DND-41 (cell line): ENCODE measurements at places on chromosomes 4 and X.
A peak's percentile ranks its signal among the peaks of the same experiment; 100 is the strongest.

DNA sequence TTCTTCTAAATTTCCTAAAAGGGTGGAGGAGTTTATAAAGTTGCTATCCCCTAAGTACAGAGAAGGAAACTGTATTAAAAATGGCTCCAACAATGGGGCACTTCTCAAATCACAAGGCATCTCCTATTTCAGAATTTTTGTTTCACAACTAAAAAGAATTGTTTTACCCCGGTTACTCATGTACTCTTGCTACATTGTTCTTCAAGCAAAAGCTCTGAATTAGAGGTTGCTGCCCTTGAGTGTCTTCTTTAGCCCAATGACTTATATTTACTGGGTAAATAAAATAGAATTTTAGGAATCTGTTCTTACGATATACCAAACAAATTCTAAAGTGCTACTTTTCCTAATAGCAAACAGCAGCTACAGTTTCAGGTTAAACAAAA, 67.5 kb downstream of the PPEF2 start:
- no peak overlapping the region for H3K4me3 ChIP-seq
- DNase-seq: no peak

GRCh38 chr4:189177130-189177529, 763.5 kb upstream of the FRG1 start:
- no peaks in the 10 kb centered on the region for H3K4me1 ChIP-seq
- no peak overlapping the region for H3K4me3 ChIP-seq
- DNase-seq: peak; percentile 21
- H3K27me3 ChIP-seq: no peaks in the 10 kb centered on the region

- H3K36me3 ChIP-seq: no peaks in the 10 kb centered on the region
- peaks cover 13% of the 10 kb centered on the region for H3K27me3 ChIP-seq
- no peak overlapping the region for H3K4me3 ChIP-seq
- no peak for DNase-seq
- H3K27ac ChIP-seq: no peak overlapping the region
- H3K4me1 ChIP-seq: no peaks in the 10 kb centered on the region
Measured at GRCh38 chr4:122041312-122041711, 89.5 kb upstream of the TRPC3 start.

- peaks cover 4% of the 10 kb centered on the region for H3K27me3 ChIP-seq
- DNase-seq: no peak
- no peaks in the 10 kb centered on the region for H3K4me1 ChIP-seq
- no peaks in the 10 kb centered on the region for H3K36me3 ChIP-seq
Measured at GRCh38 chr4:3670521-3671519, 95.4 kb upstream of the ADRA2C start.

GRCh38 chr4:151921386-151921785, 160.6 kb upstream of the GATB start:
- no peak overlapping the region for H3K4me3 ChIP-seq
- no peaks in the 10 kb centered on the region for H3K27me3 ChIP-seq
- no peaks in the 10 kb centered on the region for H3K36me3 ChIP-seq
- no peak overlapping the region for H3K27ac ChIP-seq

DNA sequence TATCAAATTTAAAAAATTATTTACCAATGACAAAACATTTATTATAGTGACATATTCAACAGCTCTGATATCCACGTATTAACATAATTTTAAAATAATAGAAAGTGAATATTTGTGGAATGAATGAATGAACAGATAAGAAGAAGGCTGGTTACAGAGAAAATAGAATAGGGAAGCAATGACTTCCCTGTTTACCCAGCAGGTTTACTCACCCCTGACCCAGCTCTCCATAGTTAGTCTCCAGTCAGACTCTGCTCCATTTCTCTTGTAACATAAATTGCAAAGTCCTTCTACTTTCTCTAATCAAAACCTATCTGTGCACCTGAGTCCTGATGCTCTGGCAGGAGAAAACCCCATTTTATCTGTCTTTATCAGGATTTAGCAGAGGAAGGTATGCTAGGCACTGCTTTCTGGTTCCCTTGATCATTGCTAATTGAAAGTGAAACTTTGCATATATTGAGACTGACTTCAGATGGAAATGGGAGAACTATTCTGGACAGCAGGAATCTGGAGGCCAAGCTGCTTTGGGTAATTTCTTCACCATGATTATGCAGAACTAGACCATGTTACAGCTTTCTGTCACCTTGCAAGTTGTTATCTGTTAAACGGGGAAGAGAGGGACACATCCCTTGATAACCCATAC, 363.0 kb downstream of the FAT4 start:
- no peak overlapping the region for H3K27ac ChIP-seq
- no peak overlapping the region for H3K4me3 ChIP-seq
- no peaks in the 10 kb centered on the region for H3K4me1 ChIP-seq
- H3K36me3 ChIP-seq: no peaks in the 10 kb centered on the region
- DNase-seq: no peak

- H3K27me3 ChIP-seq: no peaks in the 10 kb centered on the region
- peak; percentile 7 for DNase-seq
- no peak within 1 kb of the TSS; the same call in 1 of the 2 replicates for H3K4me3 ChIP-seq
- no peak within 1 kb of the TSS for H3K27ac ChIP-seq
- H3K36me3 ChIP-seq: no peaks in the 10 kb centered on the region
Measured at GRCh38 chrX:15269618-15270521, at the start of gene ASB9. TSS of gene ASB9 (minus strand) at chrX:15270083. CDS start at chrX:15269874, 209 bp downstream.

GRCh38 chrX:106278951-106279350, 110.8 kb downstream of the PWWP3B start:
- H3K4me1 ChIP-seq: no peaks in the 10 kb centered on the region
- no peaks in the 10 kb centered on the region for H3K36me3 ChIP-seq
- H3K4me3 ChIP-seq: no peak overlapping the region
- H3K27ac ChIP-seq: no peak overlapping the region
- no peak for DNase-seq

DNA sequence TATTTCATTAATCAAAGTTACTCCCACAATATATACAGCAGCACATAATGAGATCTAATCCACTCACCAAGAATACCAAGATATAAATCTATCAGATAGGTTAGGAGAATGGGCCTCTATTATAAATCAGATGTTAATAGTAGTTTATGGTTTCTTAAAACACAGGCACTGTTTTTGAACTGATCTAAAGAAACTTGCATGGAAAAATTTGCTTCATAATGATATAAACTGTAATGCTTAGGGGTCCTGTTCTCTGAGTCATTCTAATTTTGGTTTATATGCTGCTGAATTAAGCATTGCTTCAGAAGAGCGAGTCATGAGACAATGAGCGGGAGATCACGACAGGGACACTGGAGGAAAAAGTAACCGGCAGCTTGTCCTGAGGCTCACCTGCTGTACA, 113.3 kb upstream of the OTUD4 start:
- H3K27me3 ChIP-seq: peaks cover 8% of the 10 kb centered on the region
- H3K27ac ChIP-seq: no peak overlapping the region
- DNase-seq: no peak
- H3K36me3 ChIP-seq: no peaks in the 10 kb centered on the region
- no peaks in the 10 kb centered on the region for H3K4me1 ChIP-seq

DNA sequence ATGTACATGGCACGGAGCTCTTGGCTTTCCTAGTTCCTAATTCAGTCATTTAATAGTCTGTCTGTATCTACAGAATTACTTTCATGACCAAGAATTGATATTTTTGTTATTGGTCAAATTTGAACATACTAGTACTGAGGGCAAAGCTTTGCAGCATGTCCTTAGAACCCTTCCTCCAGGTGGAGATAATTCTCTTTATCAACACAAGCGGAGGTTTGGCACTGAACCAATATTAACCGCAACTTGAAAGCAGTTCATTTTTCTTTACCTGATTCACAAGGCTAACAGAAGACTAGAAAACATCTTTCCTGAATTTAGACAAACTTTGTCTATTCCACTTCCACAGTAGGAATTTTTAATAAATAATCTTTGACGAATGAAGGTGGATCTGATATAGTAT, 73.8 kb downstream of the TACR3 start:
- no peaks in the 10 kb centered on the region for H3K27me3 ChIP-seq
- no peak for DNase-seq
- H3K36me3 ChIP-seq: no peaks in the 10 kb centered on the region
- no peak overlapping the region for H3K4me3 ChIP-seq

DNA sequence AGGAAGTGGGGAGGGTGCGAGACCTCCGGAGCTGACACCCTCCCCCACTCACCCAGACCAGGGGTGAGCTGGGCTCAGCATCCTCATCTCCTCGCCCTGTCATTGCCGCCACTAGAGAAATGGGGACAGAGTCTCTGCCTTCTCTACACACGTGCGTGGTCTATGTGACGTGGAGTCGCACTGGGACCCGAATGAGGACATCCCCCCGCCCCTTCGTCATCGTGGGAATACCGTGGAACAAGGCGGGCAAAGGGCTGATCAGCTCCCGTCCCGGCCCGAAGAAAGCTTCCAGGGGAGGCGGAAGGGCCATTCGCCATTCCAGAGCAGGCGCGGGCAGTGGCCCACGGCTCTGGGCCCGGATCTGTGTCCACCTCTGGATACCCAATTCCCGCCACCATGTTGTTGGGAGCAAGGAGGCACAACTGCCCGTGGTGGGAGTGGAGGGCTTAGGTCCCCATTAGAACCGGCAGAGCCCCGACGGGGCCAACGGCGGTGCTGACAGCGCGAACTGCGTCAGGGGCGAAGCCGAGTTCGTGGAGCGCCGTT, 12.0 kb downstream of the HMX1 start:
- H3K36me3 ChIP-seq: no peaks in the 10 kb centered on the region
- no peak overlapping the region for H3K4me3 ChIP-seq
- no peak overlapping the region for H3K27ac ChIP-seq
- H3K4me1 ChIP-seq: no peaks in the 10 kb centered on the region
- no peak for DNase-seq

DNA sequence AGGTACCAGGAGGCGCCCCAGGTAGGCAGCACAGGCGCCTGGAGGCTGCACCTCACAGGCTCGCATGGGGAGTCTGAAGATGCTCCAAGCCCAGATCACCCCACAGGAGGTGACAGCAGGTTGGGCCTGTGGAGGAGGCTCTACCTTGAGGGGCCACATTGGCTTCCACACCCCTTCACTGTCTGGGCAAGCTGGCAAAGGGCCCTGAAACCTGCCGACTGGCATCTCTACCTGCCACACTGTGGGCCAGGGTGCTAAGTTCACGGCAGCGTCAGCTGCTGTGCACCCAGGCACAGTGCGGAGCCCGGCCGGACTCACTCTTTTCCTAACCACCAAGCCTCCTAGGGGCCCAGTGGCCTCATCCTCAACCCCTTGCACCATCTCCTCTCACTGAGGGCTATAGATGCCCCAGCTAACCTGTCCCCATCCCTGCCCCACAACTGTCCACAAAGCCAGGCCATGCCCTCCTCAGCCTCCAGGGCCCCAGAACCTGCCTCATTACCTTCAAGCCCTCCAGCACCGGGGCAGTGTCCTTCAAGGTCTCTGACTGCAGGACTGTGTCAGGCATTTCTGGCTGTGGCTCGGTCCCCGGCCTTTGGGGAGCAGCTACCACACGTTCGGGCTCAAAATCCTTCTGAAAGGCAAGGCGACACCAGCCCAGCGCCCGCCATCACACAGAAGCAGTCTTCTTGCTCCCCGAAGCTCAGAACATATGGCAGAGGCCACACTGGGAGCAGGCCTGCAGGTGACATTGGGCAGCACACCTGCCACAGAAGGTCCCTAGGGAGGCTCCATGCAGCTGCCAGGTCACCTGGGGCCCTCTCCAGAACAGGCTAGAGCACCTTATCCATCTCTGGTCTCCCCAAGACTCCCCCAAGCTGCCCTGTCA, 28.8 kb downstream of the FGFR3 start:
- no peak for DNase-seq
- H3K27ac ChIP-seq: no peak overlapping the region
- H3K27me3 ChIP-seq: no peaks in the 10 kb centered on the region

- no peak overlapping the region for H3K27ac ChIP-seq
- DNase-seq: no peak
- H3K4me3 ChIP-seq: no peak overlapping the region
- no peaks in the 10 kb centered on the region for H3K27me3 ChIP-seq
- no peaks in the 10 kb centered on the region for H3K4me1 ChIP-seq
Measured at GRCh38 chrX:829145-829544, 198.6 kb downstream of the SHOX start.

DNA sequence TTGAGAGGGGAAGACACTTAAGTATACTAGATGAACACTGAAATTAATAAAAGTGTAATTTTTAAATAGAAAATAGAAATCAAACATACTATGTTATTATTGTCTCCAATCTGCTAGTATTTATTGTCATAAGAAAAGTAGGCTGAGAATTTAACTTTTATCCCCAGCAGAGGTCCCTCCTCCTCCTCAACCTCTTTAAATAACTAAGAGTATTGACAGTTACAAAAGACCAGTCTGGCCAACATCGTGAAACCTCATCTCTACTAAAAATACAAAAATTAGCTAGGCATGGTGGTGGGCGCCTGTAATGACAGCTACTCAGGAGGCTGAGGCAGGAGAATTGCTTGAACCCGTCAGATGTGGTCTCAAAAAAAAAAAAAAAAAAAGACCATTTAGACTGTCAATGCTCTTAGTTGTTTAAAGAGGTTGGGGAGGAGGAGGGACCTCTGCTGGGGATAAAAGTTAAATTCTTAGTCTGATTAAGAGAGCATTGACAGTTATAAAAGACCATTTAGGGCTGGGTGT, 4.2 kb downstream of the SLC30A9 start:
- no peaks in the 10 kb centered on the region for H3K27me3 ChIP-seq
- peaks cover 5% of the 10 kb centered on the region; the same call in 1 of the 2 replicates for H3K36me3 ChIP-seq
- no peak for DNase-seq

GRCh38 chr4:123503698-123504363, 107.2 kb downstream of the SPRY1 start:
- H3K36me3 ChIP-seq: no peaks in the 10 kb centered on the region
- H3K4me1 ChIP-seq: no peaks in the 10 kb centered on the region
- H3K27ac ChIP-seq: no peak overlapping the region
- no peaks in the 10 kb centered on the region for H3K27me3 ChIP-seq
- H3K4me3 ChIP-seq: no peak overlapping the region
- no peak for DNase-seq

- H3K36me3 ChIP-seq: no peaks in the 10 kb centered on the region
- H3K27ac ChIP-seq: no peak overlapping the region
- H3K27me3 ChIP-seq: no peaks in the 10 kb centered on the region
- 0 out of 2 replicates have a peak, but pooled peaks cover 5% of the 10 kb centered on the region for H3K4me1 ChIP-seq
- peak; percentile 35 for DNase-seq
Measured at GRCh38 chrX:39152106-39152649, 350.9 kb downstream of the MID1IP1 start.

DNA sequence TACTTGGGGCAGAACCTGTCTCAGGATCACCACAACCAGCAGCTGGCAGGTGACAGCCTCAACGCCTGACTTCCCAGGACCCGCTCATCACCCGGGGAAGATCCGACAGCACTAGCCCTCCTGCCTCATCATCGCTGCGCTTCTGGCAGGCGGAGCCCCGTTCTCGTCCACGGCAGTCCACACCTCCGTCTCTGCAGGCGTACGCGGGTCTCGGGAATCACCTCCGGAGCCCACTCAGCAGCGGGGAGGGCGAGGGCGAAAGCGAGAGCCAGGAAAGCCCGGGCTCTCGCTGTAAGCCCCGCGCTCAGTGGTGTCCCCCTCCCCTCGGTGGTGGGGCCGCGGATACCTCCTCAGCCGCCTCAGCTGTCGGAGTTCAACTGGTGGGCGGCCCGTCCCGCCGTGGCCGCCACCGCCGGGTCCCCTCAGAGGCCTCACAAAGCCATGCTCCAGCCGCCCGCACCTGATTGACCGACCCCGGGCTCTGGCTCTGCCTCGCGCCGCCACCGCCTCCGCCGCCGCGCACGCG, 518 bp upstream of the CNKSR2 start:
- DNase-seq: peak; percentile 35
- H3K4me1 ChIP-seq: peaks cover 31% of the 10 kb centered on the region
- no peaks in the 10 kb centered on the region for H3K27me3 ChIP-seq
- peak overlapping the region; percentile 2; the same call in 1 of the 2 replicates for H3K4me3 ChIP-seq
- peak overlapping the region; percentile 59 for H3K27ac ChIP-seq
